H9 (cell line): ENCODE measurements at places on chromosomes 5 and 9. TPM values are rescaled to one million over a fixed set of nuclear protein-coding genes. Genes with fewer than 3 reads are reported as not detected.

The ATP10B gene
- total RNA-seq = 0.11 and 0.42 TPM in 2 replicates

- no peaks in the 10 kb centered on the region for H3K36me3 ChIP-seq
- no peaks in the 10 kb centered on the region for H3K27me3 ChIP-seq
- no peaks in the 10 kb centered on the region for H3K4me1 ChIP-seq
- no peak overlapping the region for H3K27ac ChIP-seq
- DNase-seq = no peak
These were observed 139.4 kb downstream of the ATG10 start for GRCh38 chr5:82111191-82111590.

- no peaks in the 10 kb centered on the region for H3K4me1 ChIP-seq
- no peak overlapping the region for H3K27ac ChIP-seq
- no peaks in the 10 kb centered on the region for H3K36me3 ChIP-seq
- H3K4me3 ChIP-seq = no peak overlapping the region
These were observed 11.2 kb downstream of the UBE2QL1 start for GRCh38 chr5:6459896-6460295.

GRCh38 chr9:132986114-132986513, 7.6 kb downstream of the GFI1B start:
- no peaks in the 10 kb centered on the region for H3K36me3 ChIP-seq
- no peaks in the 10 kb centered on the region for H3K4me1 ChIP-seq
- H3K27ac ChIP-seq = no peak overlapping the region
- no peaks in the 10 kb centered on the region for H3K27me3 ChIP-seq
- no peak for DNase-seq

The DMRTA1 gene
- total RNA-seq = 2.5 and 2.8 TPM in 2 replicates

DNA sequence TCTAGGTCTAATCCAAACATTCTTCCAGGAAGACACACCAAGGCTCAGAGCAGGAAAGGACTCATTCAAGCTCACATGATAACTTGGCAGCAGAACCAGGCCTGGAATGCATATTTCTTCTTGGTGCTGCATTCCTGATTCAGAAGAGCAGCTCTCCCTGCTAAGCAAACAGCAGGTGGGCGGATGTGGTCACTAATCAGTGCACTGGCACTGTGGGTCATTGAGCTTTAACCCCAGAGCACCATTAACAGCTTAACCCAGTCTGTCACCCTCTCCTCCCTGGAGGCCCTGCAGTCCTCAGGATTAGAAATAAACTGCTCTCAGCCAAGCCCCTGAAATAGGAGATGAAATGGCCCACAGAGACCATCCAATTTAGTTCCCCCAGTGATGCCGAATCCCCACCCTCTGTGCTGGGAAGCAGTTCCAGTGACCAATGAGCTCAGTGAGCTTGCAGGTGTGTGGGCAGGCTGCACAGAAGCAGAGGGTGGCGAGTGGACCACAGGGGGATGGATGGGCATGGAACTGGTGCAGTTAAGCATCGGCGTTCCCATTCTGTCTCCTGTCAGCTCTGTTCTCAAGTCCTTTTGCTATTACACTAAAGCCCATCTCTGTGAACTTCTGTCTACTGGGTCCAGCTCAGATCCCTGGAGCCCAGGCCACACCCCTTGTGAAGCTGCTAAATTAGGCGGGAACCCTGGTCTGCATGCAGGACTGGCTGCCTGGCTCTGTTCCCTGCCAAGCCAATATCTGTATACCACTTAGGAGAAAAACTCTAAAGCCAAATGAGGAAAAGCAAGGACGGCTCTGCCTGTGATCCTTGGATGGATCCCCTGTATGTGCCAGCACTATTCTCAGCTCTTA, 16.6 kb upstream of the MEGF9 start:
- no peaks in the 10 kb centered on the region for H3K27me3 ChIP-seq
- H3K27ac ChIP-seq = no peak overlapping the region
- DNase-seq = no peak
- H3K4me1 ChIP-seq = no peaks in the 10 kb centered on the region
- no peaks in the 10 kb centered on the region for H3K36me3 ChIP-seq

The TICAM2 gene
- total RNA-seq = 0.24 and 0.33 TPM in 2 replicates

- peak; percentile 61 for DNase-seq
- peak overlapping the region; percentile 60 for H3K4me3 ChIP-seq
- H3K27ac ChIP-seq = no peak overlapping the region
- no peaks in the 10 kb centered on the region for H3K27me3 ChIP-seq
- H3K4me1 ChIP-seq = peaks cover 6% of the 10 kb centered on the region; the same call in 1 of the 2 replicates
These were observed 40.0 kb upstream of the ARSB start for GRCh38 chr5:79025054-79025472.

DNA sequence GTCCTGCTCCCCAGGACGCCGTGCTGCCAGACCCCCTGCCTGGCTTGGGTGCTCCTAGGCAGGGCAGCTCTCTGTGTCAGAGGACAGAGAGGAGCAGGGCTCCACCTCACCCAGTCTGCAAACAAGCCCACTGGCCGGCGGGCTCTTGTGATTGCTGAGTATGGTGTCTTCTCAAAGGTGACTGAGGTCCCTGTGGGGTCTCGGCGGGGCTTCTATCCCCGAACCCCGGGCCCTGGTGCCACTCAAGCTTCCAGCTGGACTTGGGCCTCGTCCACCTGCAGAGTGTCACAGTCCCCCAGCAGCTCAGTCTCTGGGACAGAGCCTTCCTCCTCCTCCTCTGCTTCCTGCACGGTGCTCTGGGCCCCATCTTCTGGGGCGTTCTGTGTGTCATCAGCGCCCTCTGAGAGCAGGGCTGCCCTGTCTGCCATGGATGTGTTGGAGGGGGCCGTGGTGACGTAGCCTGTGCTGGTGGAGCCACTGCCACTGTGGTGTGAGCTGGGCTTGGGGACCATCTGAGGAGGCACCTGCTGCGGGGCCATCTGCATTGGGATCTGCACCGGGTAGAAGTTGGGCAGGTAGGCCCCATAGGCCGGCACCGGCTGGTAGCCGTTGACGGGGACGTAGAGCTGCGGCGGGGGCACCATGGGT, 226.5 kb downstream of the ROR2 start:
- H3K4me3 ChIP-seq = no peak overlapping the region
- H3K27me3 ChIP-seq = no peaks in the 10 kb centered on the region
- no peak for DNase-seq
- H3K4me1 ChIP-seq = no peaks in the 10 kb centered on the region
- H3K36me3 ChIP-seq = no peaks in the 10 kb centered on the region
- H3K27ac ChIP-seq = no peak overlapping the region
